GM12891 (cell line): ENCODE measurements at places on chromosomes 7 and 10.

GRCh38 chr10:104650072-104650471 is 9.0 kb downstream of the SORCS3 start:
- no peak for DNase-seq

- no peak for DNase-seq
These were observed 77.9 kb downstream of the SGMS1 start for GRCh38 chr10:50545846-50546245.

DNA sequence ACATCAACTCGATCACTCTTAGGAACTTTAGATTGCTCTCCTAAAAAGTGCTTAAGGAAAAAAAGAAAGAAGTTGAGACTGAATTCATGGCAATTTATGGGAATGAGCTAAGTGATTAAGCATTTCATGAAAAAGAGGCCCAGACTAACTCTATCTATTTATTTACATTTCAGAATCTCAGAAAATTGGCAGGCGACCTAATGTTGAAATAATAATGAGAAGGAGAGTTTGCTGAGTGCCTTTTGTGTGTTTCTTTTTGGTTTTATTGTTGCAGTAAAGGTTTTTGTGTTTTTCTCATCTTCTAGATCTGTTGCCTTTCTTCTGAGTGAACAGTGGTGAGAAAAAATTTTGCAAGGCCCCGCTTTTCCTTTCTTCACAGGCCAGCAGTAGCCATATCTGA is 3.8 kb downstream of the GRK5 start:
- DNase-seq: no peak

DNA sequence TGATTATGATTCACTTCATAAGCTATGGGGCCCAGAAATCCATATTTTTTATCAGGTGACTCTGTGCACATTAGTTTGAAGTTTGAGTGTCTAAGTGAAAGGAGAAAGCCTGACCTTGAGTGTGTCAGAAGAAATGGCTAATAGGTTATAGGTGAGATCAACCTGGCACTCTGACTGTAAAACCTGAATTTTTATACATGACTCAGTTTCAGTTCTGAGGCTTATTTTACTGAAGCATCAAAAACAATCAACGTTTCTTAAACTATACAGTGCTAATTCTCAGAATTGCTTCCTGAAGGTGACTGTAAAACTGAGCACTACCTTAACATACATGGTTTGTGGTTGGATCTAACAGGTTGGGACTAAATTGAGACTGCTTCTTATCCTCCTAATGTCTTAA is 159.4 kb upstream of the AHR start:
- no peak for DNase-seq

DNA sequence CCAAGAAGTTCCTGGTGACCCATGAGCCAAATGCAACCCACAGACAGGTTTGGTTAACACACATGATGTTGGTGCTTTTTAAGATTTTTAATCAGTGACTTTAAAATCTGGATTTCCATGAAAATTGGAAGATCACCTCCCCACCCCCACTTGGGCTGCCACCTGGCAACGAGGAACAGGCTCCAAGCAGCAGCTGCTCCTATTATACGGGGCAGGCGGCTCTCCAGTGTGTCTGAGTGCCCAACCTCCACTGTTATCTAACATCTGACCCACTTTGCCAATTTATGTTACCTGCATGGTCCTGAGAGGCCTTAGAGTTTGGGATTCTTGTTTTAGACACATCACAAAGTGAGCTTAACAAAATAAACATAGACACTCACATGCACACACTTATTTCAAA is 56.4 kb downstream of the SGMS1 start:
- no peak for DNase-seq

DNA sequence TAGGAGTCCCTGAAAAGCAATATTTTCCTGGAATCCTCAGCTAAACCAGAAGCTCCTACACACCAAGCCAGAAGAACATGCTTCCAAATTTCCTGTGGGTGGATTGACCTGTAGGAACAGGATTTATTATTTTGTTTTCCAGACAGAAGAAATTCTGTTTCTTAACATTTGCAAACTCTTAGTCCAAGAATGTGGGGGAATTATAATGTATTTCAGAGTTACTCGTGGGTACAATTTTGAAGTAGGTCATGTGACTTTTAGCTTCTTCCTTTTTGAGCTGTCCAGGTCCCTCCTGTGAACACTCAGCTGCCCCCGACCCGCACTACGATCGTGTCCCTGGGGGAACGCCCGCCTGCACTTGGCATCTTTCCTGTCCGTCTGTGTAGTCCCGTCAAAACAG is 27.7 kb upstream of the VIPR2 start:
- DNase-seq: no peak

DNA sequence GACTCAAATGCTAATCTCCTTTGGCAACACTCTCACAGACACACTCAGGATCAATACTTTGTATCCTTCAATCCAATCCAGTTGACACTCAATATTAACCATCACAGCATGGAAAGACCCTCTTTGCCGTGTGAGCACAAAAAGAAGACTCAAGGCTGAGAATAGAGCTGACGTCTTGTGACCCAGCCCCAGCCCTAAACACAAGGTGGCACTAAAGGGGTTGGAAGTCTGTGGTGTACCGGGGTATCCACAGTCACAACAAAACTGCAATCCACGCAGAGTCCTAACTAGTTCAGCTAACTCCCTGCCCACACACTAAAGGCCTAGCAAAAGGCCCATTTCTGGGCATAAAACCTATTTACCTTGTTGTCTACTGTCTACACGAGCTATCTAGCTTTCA is 200.1 kb downstream of the ACTR3B start:
- no peak for DNase-seq

DNA sequence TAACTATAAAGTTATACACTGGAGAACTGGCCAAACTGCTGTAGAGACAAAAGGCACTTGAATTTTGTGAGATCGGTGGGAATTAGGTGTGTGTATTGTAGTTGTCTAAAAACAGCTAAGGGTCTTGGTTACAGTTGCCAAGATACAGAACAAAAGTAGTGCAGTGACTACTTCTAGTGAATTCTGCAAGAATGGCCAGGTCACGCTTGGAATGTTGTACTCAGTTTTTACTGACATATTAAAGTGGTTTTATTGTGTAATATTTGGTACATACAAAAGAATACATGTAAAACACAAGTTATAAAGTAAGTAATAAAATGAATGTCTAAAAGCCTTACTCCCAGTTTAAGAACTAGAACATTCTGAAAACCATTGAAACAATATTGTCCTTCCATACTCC is 42.4 kb downstream of the PRPF18 start:
- DNase-seq: no peak

GRCh38 chr7:55250313-55250712 is 114.8 kb upstream of the LANCL2 start:
- no peak for DNase-seq

GRCh38 chr7:116261904-116262303 is 51.6 kb downstream of the TES start:
- no peak for DNase-seq

DNA sequence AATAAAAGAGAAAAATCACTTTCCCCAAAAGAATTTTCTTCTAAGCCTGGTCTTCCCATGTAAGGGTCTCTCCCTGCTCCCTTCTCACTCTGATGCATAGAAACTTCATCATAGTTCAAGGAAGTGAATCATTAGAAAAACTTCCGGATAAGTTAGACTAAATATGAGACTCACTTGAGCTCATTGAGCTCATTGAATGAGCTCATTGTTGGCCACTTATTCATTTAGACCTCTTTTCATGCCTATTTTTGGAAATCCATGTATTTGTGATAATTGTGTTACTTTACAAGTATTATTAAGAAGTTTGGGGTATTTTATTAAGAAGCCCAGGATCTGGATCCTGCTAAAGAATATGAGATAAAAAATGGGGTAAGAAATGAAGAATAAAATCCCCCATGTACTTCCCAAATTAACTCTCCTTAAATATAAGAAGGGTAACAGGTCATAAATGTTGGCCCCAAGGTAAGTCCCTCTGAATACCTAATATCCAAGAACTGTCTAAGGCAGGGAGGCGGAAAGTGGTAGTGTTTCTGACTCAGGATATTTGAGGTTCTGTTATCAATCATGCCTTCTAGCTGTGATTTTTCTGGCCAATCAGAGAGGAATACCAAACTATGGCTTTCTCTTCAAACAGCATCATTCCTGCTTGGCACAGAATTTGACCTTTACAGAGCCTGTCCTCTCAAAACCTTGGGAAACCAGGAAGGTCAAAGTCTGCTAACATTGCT is 236.5 kb upstream of the PTN start:
- DNase-seq: no peak

DNA sequence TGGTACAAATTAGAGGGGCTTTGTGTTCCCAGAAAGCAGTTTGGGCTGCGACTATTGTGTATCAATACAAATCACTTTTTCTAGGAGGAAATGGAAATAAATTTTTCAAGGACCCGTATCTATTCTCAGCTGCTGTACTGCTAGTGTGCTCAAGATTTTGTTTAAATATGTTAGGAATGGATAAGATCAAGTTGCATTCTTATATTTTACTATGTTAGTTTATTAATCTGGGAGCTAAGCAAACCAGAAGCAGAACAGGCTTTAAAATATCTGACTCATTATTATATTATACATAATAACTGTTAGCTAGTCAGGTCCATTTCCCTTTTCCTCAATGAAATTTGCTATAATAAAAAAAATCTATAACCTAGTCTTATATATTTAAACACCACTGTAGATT is 11.1 kb upstream of the GLCCI1 start:
- no peak for DNase-seq

GRCh38 chr10:72637398-72637857 is 11.5 kb upstream of the MICU1 start:
- peak; percentile 42 for DNase-seq

- no peak for DNase-seq
These were observed 84.8 kb downstream of the ELMO1 start for GRCh38 chr7:37363536-37364491.

GRCh38 chr7:45576249-45576929 is 2.2 kb downstream of the ADCY1 start:
- DNase-seq: no peak

DNA sequence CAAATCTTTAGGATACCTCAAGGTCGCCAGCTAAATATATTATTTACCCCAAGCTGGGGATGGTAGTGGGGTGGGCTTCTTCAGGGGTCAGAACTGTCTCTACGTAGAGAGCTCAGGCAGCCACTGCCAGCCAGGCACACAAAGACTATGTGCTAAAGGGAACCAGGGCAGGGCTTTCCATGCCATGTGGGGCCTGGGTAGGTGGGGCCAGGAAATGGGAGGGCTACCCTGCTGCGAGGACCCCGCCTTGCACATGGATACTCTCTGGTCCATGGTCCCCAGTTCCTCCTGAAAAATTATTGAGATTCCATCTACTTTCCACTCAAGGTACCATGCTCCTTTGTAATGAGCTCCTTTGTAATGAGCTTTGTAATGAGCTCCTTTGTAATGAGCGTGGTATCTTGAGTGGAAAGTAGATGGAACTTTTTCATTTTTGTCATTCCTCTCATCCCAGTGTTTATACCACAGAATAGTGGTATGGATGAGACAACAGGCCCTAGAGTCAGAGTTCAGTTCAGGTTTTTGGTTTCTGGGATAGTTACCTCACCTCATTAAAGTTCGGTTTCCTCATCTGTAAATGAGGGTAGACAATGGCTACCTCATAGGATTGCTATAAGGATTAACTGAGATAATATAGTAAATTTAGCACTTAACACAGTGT is 5.8 kb downstream of the SYNPO2L start:
- DNase-seq: no peak

DNA sequence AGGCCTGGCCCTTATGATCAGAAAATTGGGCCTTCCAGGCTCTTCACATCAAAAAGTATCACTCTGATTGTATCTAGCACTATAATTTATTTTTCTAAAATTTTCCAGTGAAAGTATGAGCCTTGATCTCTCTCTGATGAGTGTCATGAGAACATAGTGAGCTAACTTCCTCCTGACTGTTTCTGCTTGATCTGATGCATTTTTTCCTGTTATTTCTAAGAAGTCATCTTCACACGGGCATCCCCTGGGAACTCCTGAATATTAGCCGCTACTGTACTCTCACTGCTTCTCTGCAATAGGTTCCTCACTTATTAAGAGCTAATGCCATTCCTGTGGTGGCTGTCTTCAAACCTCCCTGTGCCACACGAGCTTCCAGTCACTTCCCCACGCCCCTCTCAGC is 63.1 kb upstream of the ZPBP start:
- DNase-seq: no peak

GRCh38 chr7:157771-158625 is 34.4 kb upstream of the FAM20C start:
- no peak for DNase-seq

- DNase-seq: no peak
These were observed 35.6 kb downstream of the ANKMY2 start for GRCh38 chr7:16609842-16610450.

DNA sequence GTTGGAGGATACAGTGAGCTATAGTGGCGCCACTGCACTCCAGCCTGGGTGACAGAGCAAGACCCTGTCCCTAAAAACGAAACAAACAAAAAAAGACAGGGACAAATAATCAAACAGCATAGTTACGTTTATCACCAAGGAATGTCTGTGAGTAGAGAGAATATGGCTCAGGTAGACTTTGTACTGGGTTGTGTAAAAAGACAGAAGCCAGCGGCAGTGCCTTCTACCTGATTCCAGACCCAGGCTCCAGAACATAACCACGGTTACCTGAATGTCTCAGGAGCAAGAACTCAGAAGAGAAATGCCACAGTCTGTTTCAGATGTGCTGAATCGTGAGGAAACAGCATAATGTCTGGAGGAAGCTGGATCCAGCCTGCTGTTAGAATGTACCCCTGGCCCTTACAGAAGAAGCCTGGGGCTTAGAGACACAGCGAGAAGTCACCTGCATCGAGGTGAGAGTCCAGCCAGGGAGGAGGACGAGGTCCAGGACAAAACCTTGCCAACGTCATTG is 60.9 kb upstream of the KAT6B start:
- DNase-seq: no peak

- no peak for DNase-seq
These were observed 36.0 kb upstream of the CUX1 start for GRCh38 chr7:101781439-101781838.

DNA sequence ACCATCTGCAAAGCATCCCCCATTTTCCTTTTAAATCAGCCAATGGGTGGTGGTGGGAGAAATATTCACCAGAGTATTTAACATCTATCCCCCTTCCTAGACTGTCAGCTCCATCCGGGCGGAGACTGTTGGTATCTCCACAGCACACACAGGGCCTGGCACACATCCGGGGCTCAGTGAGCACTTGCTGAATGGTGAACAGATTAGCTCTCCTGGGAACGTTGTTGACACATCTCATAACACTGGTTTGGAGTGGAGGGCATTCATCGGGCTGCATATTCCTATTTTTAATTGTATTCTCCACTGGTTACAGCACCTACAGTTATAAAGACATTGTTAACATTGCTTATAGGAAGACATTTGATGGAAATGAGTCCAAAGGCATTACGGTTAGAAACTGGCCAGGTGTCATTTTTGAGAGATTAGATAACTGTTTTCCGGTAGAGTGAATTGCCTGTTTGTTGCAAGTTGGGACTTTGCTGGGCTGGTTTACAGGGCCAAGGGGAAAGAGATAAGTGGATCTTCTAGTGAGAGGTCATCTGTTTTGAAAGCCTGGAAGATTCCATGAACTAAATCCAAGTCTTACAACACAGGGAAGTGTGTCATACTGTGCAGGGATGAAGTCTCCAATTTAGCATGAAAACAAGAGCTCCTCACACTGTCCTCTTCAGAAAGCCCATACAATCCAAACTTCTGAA is 101.8 kb downstream of the EGFR start:
- no peak for DNase-seq
